ENCODE measurements at places on chromosomes 4 and X.

- DNase-seq, result no peak
Observed at GRCh38 chrX:111483135-111483534, 28.3 kb upstream of the SERTM2 start.

DNA sequence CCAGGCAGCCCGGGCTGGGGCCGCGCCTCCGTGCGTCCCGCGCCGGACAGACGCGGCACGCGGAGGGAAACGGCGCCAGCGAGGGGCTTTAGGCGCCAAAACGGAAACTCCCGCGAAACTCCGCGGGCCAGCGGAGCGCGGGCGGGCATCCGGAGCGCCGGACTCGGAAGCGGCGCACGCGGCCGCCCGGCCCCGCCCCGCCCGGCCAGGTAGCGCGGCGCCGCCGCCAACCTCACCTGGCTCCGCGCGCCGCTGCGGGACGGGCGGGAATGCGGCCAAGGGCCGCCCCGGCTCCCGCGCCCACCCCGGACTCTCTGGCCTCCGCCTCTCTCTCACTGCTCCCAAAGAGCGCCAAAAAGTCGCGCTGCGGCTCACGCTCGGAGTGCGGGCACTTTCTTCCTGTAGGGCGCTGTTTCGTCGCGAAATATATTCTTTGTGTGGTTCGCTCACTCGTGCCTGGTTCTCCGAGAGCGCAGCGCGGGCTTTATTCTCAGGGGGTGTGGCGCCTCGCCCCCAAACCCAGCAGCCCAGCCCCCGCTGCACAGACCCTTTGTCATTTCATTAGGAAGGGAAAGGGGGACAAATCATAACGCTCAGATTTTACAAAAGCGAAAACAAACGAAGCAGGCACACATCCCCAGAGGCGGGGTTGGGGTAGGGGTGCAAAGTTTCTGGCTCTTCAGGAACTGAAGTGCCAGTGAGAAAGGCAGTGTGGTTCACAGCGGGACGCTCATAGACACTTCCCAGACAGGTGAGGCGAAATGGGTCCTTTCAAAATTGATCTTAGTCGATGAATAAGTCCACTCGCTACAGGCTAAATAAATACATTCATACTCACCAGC lies 961 bp upstream of the MBNL3 start:
- DNase-seq, result no peak

DNA sequence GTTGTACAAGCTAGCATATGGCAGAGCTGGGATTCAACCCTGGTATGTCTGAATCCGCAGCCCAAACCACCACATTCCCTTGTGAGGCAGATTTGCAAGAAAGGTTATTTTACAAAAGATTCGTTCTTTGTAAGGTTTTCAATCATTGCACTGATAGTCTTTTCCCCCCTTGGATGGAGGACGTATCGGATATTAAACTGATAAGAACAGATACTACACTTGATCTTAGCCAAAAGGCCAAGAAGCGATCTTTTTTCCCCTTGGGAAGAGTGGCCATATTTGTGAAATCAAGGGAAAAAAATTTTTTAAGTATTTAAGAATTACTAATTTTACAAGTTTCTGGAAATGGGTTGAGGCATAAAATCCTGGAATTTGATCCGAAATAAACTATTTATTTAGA lies 34.4 kb upstream of the MSMO1 start:
- no peak for DNase-seq

DNA sequence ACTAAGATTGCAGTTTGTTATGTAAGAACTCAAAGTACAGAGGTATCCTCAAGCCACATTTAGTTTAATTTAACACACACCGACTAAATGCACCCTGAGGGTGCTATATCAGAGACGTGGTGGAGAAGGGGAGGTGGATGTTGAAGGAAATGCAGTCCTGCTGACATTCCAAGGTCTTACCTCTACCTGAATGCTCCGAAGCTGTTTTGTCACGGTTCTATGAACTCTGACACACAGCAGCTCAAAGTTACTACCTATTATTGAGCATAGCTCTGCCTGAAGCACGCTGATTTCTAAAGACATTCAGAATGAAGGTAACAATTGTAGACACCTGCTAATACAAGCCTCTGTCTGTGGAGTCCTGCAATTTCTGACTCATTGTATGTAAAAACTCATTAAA lies 6.7 kb downstream of the CC2D2A start:
- no peak for DNase-seq

DNA sequence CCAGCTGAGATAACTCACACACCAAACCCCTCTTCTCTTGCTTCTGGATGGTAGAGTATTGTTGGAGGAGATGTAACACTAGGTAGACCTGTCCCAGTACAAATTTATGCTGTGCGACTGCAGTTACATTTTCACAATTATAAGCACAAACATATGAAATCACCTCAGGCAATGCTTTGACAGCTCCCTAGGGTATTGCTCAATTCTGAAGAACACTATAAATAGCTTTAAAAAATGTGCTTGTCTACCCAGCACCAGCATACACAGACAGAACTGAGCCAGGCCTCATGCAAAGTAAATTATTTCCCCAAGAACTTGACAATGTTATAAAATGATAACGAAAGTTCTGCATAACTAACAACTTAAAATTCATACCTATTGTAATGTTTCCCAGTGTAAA lies 1999.1 kb upstream of the ADGRL3 start:
- DNase-seq, result no peak

GRCh38 chrX:41761169-41761568 lies 37.2 kb downstream of the GPR82 start:
- no peak for DNase-seq

- no peak for DNase-seq
Observed at GRCh38 chrX:115147220-115147619, 42.0 kb upstream of the RBMXL3 start.

DNA sequence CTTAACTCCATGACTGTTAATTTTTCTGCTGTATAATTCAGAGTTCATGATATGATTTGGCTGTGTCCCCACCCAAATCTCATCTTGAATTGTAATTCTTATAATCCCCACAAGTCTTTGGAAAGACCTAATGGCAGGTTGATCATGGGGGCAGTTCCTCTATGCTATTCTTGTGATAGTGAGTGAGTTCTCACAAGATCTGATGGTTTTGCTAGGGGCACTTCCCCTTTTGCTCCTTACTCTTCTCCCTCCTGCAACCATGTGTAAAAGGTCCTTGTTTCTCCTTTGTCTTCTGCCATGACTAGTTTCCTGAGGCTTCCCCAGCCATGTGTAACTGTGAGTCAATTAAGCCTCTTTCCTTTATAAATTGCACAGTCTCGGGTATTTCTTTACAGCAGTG lies 1751.9 kb downstream of the ARAP2 start:
- no peak for DNase-seq

DNA sequence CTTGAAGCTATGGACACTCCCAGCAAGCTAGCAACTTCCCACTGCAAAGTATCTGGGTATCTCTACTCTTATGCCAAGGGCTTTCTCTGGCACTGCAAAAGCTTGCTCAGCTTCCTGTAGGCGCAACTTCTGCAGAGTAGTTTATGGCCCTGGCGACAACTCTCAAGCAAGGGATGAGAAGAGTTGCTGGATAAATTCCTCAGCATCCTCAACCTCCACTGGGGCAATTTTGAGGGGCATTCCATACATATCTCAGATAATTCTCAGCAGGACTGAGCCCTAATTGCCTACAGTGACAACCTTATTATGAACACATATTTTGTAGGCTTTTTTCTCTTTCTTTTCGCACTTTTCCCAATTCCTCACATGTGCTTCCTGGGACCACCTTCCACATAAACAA lies 31.2 kb upstream of the TAB3 start:
- no peak for DNase-seq
